ENCODE measurements at places on chromosomes 2 and 18. TPM values are rescaled to one million over a fixed set of nuclear protein-coding genes. Genes with fewer than 3 reads are reported as not detected.

DNA sequence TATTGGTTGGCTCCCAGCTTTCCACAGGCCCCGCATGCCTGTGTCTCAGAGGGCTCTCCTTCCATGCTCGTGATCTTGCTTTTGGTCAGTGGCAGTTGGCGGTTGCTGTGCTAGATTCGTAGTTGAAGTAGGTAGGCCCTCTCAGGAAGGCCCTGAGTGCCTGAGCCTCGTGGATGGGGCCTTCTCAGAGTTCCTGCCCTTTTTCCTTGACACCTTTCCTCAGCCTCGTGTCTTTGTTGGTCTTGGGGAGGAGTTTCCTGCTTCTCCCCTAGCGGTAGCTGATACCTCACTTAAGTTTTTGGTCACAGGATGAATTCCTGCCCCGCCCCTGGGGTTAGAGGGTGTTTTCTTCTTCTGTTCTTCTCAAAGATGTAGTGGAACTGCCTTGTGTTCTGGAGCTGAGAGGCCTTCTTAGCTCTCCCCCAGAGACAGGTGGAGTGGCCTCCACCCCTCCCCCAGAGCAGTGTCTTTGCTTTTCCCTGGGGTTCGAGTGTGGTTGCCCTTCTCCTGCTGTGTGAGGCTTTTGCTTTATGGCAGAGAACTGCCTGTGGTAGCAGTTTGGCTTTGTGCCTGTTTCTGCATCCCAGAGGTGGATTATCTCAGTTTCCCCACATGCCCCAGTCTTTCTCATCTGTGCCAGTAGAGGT, 94.8 kb downstream of the ZNF407 start:
- DNase-seq, result no peak

DNA sequence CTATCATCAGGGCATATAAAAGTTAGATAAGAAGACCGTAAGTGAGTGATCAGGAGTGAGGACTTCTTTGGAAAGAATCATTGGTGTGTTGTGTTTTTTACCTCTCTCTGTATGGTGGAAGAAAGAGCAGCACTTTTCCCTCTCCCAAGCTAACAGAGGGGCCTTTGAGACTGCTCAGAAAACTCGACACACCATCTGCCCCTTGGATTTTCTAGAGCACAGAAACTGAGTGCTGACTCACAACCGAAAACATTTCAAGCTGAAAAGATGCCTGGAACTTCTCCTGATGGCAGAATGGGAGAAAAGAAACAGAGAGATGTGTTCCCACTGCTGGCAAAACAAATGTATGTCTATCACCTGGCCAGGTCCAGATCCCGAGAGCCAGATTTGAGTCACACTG, 156.6 kb downstream of the DNAH7 start:
- no peak for DNase-seq

GRCh38 chr2:20094142-20094755, 42.8 kb upstream of the LAPTM4A start:
- DNase-seq, result no peak

GRCh38 chr18:36312806-36313395, 15.4 kb downstream of the FHOD3 start:
- no peak for DNase-seq

GRCh38 chr18:45119876-45120275, 439.2 kb downstream of the SETBP1 start:
- DNase-seq, result no peak

DNA sequence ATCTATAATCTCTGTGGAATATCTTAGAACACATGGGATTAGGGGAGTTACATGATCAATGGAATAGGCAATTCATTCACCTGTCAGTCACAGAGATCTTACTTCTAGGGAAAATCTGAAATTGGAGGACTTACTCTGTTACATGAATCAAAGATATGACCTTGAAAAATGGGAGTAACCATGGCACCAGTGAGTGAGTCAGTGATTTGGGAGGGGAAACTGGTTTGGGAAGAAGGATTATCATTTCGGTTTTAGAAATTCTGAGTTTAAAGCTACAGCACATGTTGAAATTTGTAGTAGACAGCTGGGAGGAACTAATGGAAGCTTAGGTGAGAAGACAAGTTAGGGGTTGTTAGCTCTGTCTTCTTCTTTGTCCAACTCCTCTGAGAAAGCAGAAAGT, 153.7 kb downstream of the CAMKMT start:
- no peak for DNase-seq

The UGT1A8 gene
- total RNA-seq, result not detected

- no peak for DNase-seq
Measured at GRCh38 chr2:73376681-73377080, 9.0 kb upstream of the ALMS1 start.

- peak; percentile 23 for DNase-seq
Measured at GRCh38 chr18:66993492-66993891, 389.6 kb upstream of the CDH19 start.

GRCh38 chr2:26681656-26682055, 10.9 kb upstream of the KCNK3 start:
- DNase-seq, result no peak

DNA sequence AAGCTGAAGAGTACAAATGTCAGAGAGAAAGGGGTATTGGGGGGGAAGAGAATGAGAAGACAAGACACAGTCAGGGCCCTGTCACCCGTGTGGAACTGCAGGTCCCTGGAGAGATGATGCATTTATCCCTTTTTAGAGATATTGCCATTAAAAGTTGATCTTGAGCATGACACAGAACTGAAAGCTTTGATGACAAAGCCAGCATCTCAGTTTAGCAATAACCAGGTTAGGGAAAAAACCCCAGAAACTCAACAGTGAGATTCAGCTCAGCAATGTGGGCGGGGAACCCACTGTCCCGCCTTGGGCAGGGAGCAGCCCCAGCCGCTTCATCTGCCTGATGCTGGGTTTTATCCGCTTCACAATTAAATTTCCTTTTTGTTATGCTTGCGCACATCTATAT, 181.1 kb downstream of the NEDD4L start:
- no peak for DNase-seq

DNA sequence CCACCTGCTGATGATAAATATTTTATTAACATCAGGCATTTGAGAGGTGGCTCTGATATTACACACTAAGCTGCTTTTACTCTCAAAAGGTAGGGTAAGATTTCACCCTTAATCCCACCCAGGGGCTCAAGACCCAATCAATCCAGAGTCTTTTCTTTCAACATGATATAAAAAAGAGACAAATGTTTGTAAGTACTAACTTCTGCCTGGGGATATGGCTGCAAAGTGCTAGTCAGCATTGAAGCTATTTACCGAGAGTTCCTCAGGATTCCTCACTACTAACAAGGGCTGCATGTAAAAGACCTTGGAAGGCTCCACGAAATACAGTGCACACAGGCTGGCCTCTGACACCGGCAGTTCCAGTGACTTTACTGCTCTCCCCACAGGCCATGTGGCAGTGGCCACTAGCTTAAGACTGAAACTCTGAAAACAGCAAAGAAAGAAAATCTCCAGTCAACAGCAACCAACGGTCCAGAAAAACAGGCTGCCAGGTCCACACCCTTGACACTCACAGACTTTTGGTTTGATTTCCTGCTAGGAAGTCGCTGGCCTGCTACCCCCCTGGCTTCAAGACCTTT, 11.2 kb downstream of the MREG start:
- DNase-seq, result no peak

The ZNF236 gene
- 15.1 TPM for total RNA-seq

The KLF7 gene
- total RNA-seq, result 13.7 TPM

DNA sequence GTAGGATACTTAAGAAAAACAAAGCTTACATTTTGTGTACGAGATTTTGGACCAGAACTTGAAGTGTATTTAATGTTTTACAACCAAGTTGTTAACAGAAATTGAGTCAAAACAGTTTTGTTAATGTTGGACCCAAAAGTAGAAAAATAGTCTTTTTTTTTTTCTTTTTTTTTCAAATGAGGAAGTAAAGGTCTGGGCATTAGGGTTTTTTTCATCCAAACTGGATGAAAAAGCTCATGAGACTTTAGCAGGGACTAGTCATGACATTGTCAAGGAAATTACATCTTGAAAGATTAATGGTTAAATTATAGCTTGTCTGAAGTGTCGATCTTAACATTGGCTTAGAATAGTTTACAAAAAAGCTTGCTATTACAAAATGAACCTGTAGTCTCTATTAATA, 32.3 kb downstream of the CCNT2 start:
- no peak for DNase-seq

DNA sequence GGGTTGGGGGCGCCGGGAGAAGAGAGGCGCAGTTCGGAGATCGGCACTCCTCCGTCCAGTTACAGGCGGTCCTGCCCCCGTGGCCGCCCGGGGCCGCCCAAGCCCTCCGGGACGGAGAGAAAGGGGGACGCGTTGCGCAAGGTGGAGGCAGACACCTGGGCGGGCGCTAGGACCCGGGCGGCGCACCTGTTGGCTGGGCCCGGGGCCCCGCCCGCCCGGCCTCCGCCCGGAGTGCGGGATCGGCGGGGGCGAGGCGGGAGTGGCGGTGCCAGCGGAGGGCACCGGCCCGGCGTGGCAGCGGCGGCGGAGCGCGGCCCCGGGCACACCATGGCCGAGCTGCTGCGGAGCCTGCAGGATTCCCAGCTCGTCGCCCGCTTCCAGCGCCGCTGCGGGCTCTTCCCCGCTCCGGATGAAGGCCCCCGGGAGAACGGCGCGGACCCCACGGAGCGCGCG, at the start of gene SGPP2:
SGPP2 (plus strand) TSS at position 268 of the 453 bp plus-strand sequence; CDS start at position 328, 60 bp downstream.
- DNase-seq, result no peak

All from A172 (cell line).